ENCODE measurements at places on chromosomes 4 and X. TPM values are rescaled to one million over a fixed set of nuclear protein-coding genes. Genes with fewer than 3 reads are reported as not detected.

The GAGE12J gene
- total RNA-seq: not detected

The GNRHR gene
- total RNA-seq: not detected

The SPANXN3 gene
- not detected for total RNA-seq

The AR gene
- total RNA-seq: 16.6 TPM

The BMPR1B gene
- total RNA-seq: 1.1 TPM

The FOXR2 gene
- not detected for total RNA-seq

The IL15 gene
- 5.0 TPM for total RNA-seq

The TRMT2B gene
- total RNA-seq: 14.9 TPM

The MAGEC1 gene
- not detected for total RNA-seq

The NAA11 gene
- total RNA-seq: not detected

The SSX1 gene
- total RNA-seq: not detected

The CCDC110 gene
- total RNA-seq: 2.0 TPM

The POLN gene
- total RNA-seq: 2.9 TPM

The PPP1R2C gene
- total RNA-seq: not detected

The SHISA3 gene
- total RNA-seq: 0.12 TPM

The SLC2A9 gene
- 1.4 TPM for total RNA-seq

The STPG2 gene
- total RNA-seq: not detected

The UTP14A gene
- total RNA-seq: 17.1 TPM

The COX7B2 gene
- total RNA-seq: not detected

The MAGEA9B gene
- not detected for total RNA-seq

The CITED1 gene
- 0.37 TPM for total RNA-seq
